ENCODE measurements at places on chromosomes 3 and 15.
A peak's percentile ranks its signal among the peaks of the same experiment; 100 is the strongest.

DNA sequence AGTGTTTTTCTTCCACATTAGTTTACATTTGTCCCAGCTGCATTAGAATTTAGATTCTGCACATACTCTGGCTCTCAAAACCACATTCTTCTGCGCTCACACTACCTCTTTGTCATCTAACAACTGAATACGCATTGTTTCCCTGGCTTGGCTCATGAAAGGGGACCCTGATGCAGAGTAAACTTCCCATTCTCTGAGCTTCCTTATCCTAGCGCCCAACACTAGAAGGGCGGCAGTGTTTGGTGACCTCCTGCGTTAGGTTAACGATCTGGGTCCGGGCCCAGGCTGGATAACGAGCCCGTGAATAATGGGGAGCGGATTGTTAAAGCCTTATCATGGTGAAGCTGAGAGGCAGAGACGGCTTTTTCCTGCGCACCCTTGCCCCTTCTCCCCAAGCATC is 63.9 kb downstream of the ETV5 start:
- DNase-seq: peak; percentile 73

- no peak for DNase-seq
These were observed 99.1 kb downstream of the TMEM108 start for GRCh38 chr3:133137042-133137996.

GRCh38 chr3:98512576-98512975 is 10.1 kb downstream of the CLDND1 start:
- DNase-seq: no peak

DNA sequence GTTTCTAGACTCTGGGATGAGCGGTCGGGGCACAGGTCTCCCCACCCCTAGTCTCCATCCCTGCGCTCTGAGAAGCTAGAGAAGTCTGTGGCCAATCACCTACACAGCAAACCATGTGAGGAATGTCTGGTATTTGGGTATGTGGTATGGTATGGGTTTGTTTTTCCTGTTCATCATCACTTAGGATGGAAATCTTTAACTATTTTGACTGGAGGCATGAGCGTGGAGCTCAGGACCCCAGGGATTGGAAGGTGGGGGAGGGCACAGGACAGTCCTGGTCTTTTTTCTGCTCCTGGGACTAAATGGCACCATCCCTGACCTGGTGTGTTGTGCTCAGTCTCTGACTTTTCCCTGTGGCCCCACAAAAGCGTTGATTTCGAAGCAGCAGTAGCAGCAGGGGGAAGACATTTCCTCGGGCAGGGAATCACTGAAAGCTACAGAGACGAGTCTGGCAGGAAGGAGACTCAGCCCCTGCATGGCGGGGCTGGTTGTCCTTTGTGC is 191.7 kb upstream of the TPM1 start:
- peak; percentile 94 for DNase-seq

DNA sequence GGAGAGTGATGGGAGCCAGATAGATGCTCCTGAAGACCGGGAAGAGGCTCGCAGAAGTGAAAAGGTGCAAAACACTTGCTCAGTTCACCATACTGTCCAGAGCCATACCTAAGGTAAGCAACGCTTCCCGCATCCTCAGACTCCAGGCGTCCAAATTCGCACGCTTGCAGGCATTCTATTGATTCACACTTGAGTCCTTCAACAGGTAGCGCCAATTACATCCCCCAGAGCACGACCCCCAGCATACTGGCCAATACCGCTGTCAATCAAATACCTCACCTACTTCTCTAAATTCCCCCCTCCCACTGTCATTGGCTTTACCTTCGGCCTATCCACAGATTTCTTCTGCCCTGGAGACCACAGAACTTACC is 361 bp upstream of the STXBP5L start:
- DNase-seq: no peak

DNA sequence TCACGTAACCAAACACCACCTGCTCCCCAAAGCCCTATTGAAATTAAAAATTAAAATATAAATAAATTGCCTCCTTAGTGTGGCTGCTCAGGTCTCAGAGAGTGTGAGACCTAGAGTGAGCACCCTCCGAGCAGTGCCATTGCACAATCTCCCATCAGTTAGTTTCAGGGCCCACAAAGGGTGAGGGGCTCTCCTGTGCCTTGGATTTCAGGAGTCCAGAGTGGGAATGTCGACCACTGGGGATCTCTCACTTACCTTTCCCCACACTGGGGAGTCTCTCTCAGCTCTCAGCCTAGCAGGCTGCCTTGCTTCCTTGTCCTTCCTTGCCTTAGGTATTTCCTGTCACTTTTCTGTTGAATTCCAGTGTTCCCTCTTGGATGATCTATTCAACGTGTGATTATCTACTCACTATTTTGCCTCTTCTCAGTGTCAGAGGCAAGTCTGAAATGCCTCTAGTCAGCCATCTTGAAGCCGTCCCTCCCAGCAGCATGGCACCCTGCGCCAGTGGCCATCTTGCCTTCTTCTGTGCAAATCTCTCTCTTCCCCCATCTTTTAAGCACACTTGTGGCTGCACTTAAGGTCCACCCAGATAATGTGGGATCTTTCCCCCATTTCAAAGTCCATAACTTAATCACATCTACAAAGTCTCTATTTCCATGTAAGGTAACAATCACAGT is 119.3 kb downstream of the LRRK1 start:
- no peak for DNase-seq

GRCh38 chr3:157981819-157982218 is 124.4 kb downstream of the SHOX2 start:
- no peak for DNase-seq

GRCh38 chr15:25674913-25675312 is 188.2 kb downstream of the ATP10A start:
- no peak for DNase-seq

DNA sequence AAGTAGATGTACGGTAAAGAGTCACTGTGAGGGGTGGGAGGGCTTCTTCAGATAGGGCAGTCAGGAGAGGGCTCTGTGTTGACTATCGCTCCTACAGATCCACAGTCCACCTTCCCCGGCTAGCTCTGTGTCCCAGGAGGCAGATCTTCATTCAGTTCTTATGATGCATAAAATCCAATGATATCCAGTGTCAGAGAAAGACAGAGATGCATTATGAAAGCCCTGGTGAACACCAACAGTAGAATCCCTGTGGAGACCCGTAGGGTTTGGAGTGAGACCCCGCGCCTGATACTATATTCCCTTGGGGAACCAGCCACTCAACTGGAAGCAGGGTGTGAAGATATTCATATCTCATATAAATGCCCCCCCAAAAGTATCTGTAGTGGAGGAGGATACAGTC is 119.8 kb upstream of the SLCO3A1 start:
- DNase-seq: no peak

DNA sequence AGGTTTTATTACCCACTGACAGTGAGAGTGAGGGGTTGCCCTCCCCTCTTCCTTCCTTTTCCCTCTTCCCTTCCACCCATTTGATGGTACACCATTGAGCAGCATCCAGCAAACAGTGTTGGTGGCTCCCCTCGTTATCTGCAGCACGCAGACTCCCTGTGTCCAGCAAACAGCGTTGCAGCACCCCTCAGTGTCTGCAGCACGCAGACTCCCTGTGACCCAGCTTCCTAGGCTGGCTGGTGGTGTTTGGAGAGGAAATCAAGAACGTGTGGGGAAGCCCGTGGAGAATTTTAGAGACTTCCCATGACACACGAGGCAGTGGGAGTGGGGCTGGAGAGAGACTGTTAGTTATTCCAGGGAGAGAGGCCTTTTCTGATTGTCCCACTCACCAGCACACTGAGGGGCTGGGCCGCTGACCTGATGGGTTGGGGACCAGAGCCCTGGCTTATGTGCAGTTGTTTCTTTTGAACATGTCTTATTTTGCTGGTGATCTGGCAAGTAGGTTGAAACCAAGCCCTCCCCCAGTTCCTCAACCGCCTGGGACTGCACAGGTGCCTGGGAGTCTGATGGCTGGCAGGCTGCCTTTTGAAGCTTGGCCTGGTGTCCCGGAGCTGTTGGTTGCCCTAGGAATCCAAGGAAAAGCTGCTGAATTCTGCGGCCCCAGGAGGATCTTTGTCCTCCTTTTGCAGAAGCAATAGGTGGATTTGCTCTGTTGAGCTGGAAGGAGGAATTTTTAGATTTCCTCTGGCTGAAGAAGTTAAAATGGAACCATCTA is 19.0 kb downstream of the APBA2 start:
- DNase-seq: no peak

GRCh38 chr3:62109534-62109933 is 263.8 kb downstream of the FEZF2 start:
- DNase-seq: peak; percentile 82

- peak; percentile 26 for DNase-seq
These were observed 218.9 kb upstream of the THRB start for GRCh38 chr3:24713516-24713915.

DNA sequence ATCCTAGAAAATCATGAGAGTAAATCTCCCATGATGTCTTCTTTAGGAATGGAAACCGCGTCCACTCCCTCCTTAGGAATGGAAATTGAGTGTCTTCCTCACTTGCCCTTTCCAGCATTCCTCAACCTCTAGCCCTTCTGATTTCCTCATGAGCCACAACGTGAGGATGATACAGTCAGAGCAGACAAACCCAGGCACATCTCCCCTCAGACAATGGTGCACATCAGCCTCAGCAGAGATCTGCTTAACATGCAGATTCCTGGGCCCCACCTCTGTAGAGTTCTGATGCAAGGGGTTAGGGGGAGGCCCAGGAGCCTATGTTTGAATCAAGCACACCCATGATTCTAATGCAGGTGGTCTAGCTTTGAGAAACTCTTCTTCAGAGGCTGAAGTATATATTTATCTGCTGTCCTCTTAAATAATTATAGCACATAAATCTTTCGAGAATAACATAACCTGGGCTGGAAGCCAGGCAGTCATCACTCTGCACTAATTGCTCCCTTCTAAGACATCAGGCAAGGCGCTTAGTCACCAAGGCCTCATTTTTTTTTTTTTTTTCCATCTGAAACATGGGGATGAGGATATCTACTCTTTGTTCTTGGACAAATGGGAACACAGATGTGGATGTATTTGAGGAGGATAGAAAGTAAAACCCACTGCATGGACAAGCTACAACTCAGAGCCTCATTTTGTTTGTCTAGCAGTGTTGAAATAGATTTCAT is 81.7 kb downstream of the PRICKLE2 start:
- peak; percentile 62 for DNase-seq

DNA sequence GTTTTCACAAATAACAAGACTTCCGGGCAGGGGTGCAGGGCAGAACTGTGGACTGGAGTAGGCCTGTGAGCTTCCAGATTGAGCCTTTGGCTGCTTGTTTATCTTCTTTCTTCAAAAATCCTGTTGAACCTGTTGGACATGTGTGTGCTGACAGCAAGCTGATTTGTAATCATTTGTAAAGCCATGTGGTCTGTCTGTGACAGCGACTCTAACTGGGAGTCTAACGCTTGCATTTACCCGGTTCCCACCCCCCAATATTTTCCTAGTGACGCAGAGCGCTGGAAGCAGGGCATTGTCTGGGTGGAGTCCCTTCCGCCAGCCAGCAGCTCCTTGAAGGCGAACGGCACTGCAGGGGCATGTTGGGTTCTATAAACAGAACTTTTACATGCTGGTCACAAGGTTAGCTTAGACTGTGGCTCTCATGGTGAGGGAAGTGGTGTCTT is 85.7 kb upstream of the MYZAP start:
- no peak for DNase-seq

DNA sequence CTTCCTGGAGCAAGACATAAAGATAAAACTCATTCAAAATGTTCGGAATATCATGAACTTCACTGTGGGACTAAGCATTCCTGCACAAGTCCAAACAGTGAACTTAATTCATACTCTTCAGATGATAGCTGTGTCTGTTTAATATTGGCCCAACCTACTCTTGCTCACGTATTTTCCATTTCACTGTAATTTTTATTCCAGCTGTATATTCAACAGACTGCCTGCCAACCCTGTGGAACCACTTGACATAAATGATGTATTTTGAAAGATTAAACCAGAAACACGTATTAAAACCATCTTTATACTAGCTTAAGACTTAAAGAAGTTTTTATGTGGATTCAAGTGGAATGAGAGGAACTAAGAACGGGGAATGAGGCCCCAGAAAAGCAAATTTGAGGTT is 172.5 kb downstream of the TMEM108 start:
- no peak for DNase-seq

DNA sequence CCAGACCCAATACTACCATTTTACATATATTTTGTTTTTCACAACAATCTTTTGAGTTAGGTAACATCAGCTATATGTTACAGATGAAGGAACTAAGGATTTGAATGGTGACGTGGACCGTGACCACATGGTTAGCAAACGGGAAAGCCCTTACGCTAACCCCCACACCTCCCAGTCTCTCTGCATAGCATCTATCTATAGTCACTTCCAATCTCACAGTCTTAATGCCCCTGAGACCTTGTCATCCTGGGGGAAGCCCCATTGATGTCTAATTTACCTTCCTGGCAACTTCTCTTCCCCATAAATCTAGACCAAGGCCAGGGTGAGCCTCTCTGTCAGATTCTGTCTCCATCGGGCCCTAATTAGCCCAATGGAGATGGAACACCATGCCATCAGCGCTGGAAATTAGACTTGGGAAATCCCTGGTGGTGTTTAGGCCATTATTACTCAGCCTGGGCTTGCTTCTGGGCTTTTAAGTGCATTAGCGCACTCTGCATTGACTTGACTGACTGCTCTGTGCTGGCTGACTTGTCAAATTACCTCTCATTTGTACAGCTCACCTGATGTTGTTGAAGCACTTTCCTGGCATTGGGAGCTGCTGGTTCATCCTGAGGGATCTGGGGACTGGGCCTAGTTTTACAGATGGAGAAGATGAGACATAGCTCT is 34.0 kb upstream of the SH3GL3 start:
- DNase-seq: no peak

- DNase-seq: no peak
These were observed 92.4 kb upstream of the THBS1 start for GRCh38 chr15:39488516-39488915.

DNA sequence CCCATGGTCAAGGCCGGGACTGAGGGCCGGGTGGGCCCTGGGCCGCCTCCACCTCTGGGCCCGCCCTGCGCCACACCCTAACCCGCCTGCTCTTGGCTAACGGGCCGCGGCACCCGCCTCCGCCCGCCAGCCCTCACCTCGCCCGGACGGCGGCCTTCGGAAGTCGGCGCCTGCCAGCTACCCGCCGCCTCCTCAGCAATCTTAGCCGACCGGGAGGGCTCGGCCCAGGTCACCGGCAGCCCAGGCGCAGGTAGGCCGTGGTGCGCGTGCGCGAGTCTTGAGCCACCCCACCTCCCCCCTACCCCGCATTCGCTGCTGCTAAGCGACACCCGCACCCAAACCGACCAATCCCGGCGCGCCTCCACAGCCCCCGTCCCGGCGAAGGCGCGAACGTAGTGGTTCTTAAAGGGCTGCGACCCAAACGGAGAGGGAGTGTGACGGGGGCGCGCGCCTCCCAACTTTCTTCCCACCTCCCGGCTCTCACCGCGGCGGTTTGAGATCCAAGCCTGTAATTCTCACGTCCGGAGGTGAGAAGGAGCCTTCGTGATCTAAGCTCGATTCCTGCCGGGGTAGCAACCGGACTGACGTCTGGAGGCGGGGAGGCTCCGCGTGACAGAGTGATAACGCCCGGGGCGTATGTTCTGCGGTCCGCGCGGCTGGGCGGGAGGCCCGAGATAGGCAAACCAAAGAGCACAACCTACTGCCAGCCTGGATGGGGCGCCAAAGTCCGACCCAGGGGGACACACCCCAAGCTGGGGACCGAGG is at the start of gene SEC22C:
Gene SEC22C (minus strand): TSS at position 259 of the 765 bp plus-strand sequence. CDS start 12,921 bp downstream, outside the sequence.
- DNase-seq: peak; percentile 97

GRCh38 chr3:71903936-71904335 is 119.0 kb upstream of the PROK2 start:
- no peak for DNase-seq

GRCh38 chr3:22157848-22158247 is 406.8 kb upstream of the ZNF385D start:
- no peak for DNase-seq

GRCh38 chr3:76834657-76835056 is 205.2 kb upstream of the ROBO2 start:
- no peak for DNase-seq

- peak; percentile 20 for DNase-seq
These were observed 38.3 kb upstream of the SNRPN start for GRCh38 chr15:24916305-24917009.

Data from astrocyte of the hippocampus (primary cell).